Nephron progenitor cell (in vitro differentiated cells): ENCODE measurements at places on chromosomes 4 and X.

- peak; percentile 91 for DNase-seq
These were observed 119.1 kb upstream of the TRIM2 start for GRCh38 chr4:153084980-153085630.

DNA sequence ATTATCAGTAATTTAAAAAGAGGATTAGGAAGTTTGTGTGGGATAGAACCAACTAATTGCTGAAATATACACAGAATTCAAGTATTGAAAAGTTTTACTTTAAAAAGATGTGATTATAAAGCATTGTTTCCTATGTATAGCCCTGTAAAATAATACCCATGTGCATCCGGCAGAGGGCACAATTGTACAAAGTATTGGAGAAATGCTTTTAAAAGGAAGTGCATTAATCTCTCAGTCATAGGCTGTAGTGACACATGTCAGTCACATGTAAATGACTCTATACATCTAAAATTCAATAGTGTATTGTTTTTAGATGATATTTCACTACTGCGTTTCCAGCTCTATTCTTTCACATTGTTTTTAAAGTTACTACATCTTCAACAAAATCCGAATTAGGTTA lies 9.7 kb upstream of the GEMIN8 start:
- DNase-seq, result peak; percentile 44

- no peak for DNase-seq
These were observed 48.5 kb upstream of the HDAC8 start for GRCh38 chrX:72621163-72621562.

DNA sequence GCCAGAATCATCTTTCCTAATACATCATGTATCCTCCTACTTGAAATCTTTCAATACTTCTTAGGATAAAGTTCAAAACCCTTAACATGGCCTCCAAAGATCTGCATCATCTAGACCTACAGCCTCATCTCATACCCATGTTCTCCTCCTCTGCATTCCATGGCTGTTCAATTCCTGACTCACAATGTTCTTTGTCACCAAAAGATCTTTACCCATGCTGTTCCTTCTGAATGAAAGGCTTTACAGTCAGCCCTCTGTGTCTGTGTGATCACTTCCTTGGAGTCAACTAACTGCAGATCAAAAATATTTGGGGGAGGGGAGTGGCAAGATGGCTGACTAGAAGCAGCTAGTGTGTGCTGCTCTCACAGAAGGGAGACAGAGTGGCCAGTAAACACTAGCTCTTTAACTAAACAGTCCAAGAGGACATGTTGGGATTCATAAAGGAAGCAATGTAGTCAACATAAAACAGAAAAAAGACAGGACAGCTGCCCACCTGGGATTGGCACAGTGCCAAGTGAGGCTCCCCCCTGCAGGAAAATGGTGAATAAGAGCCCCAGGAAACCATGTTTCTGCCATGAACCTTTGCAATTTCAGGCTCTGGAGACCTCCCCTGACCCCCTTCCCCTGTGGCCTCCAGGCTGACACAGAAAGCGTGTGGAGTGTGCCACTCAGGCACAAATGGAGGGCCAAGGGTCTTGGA lies 31.9 kb downstream of the CBR4 start:
- no peak for DNase-seq

DNA sequence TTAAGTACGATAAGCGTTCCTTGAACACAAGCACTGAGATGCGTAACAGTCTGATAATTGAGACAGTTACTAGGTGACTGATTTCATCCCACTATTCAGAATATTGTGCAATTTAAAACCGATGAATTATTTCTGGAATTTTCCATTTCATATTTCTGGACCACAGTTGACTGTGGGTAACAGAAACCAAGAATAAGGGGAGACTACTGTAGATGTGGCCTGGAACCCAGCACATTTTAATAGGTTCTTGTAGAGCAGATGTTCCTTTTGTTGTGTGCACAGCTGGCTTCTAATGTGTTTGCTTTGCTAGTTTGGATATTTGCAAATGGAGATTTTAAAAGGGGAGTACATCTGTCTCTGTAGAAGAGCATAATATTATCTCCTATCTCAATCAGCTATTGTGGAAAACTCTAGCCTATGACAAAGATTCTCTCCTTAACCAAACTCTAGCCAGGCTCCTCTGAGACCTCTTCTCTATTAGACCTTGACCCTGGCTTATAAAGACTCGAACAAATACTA lies 16.4 kb downstream of the NAAA start:
- DNase-seq, result no peak

DNA sequence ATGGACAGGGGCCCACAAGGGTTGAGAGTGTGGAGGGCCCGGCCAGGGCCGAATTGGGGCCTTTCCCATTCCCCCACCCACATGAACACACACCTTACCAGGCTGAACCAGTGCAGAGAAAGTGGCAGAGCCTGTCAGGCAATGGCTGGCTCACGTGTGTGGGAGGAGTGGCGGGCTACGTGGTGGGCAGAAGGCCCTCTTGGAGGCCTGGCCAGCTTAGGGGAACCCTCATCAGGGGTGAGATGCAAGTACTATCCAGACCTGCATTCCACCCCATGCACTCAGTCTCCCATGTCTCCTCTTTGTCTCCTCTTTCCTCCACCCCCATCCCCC lies 965 bp downstream of the TCEAL4 start:
- DNase-seq, result no peak

GRCh38 chr4:7787681-7788141 lies 151.9 kb downstream of the AFAP1 start:
- no peak for DNase-seq
